ENCODE measurements at places on chromosomes 6 and 20. TPM values are rescaled to one million over a fixed set of nuclear protein-coding genes. Genes with fewer than 3 reads are reported as not detected.

- DNase-seq = no peak
Observed at GRCh38 chr6:23477586-23477985, 648.4 kb upstream of the NRSN1 start.

DNA sequence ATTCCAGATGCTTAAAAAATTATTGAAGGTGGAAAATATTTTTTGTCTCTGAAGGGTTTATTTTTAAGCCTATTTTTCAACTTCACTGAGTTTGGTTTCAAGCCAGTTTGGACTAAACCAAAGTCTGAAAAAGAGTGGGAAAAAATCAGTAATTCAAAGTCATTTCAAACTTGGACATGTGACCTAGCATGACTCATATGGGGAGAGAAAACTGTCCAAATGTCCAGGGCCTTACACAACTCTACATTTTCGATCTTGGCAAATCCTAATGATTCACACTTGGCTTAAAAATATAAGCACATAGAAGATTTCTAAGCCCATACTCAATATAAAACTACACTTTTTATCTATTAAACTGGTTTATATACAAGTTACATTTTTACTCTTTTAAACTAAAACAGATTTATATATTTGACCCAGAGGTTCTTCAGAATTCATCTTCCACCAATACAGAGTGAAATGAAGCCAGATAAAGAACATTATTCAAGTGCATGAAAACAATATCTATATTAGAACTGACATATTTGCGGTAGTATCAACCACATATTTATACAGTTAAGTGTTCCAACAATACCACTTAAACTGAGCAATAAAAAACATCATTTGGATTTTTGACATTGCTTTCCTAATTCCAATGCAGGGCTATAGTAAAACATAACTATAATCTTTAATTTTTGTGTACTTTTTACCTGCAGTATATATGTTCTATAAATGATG, 110.3 kb upstream of the TCF21 start:
- DNase-seq = no peak

GRCh38 chr6:4606821-4607704, 169.1 kb upstream of the CDYL start:
- peak; percentile 15 for DNase-seq

DNA sequence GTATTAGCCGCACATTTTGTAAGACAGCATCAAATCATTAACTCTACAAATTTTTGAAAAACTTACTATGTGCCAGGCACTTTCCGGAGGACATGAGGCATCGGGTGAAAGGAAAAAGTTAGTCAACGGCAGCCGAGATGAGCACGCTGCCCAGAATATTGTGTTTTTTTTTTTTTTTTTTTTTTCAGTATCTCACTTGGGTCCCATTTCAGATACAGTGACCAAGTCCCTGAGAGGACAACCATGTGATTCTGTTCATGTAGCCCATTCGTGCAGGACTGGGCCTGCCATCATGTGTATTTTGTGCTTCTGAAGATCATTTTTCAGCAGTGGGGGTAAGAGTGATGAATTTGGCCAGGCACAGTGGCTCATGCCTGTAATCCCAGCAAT, 1.3 kb downstream of the SLA2 start:
- no peak for DNase-seq

GRCh38 chr6:109002051-109002697, 92.5 kb downstream of the SESN1 start:
- DNase-seq = no peak

- DNase-seq = no peak
Observed at GRCh38 chr6:154989448-154989847, 5.7 kb upstream of the TIAM2 start.

DNA sequence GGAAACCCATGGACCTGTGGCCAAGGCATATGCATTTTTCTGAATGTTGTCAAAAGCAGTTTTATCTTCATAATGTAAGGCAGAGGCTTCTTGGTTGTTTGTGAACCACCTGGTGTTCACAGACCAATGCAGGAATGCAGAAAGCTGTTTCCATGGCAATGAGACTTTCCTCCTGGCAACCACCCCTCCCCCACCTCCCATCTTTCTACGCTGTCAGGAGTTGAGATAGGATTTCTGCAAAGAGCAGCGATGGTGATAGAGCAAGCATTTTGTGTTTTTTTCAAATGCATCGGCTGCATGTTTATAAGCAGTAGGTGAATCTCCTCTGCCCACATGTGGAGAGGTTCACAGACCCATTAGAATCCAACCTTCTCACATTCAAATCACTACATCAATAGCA, 114.1 kb upstream of the SMLR1 start:
- DNase-seq = peak; percentile 53

Gene LRRN4
- 12.2 TPM for polyA plus RNA-seq

Gene MOXD1
- polyA plus RNA-seq = 197 TPM

Gene TBXT
- polyA plus RNA-seq = not detected

All from left kidney (tissue), 8 donors.